KG1 (cell line): ENCODE measurements at places on chromosomes 4 and X.
A peak's percentile ranks its signal among the peaks of the same experiment; 100 is the strongest.

- no peak for DNase-seq
Observed at GRCh38 chr4:125522992-125523391, 208.2 kb downstream of the FAT4 start.

GRCh38 chr4:108052558-108053120 lies 63.0 kb downstream of the HADH start:
- no peak for DNase-seq

GRCh38 chr4:83231620-83232076 lies 53.0 kb downstream of the COQ2 start:
- no peak for DNase-seq

- no peak for DNase-seq
Observed at GRCh38 chr4:36712013-36712412, 430.6 kb downstream of the DTHD1 start.

- DNase-seq, result no peak
Observed at GRCh38 chr4:177256950-177257349, 52.7 kb upstream of the NEIL3 start.

- DNase-seq, result no peak
Observed at GRCh38 chr4:174209341-174209740, 74.1 kb downstream of the FBXO8 start.

DNA sequence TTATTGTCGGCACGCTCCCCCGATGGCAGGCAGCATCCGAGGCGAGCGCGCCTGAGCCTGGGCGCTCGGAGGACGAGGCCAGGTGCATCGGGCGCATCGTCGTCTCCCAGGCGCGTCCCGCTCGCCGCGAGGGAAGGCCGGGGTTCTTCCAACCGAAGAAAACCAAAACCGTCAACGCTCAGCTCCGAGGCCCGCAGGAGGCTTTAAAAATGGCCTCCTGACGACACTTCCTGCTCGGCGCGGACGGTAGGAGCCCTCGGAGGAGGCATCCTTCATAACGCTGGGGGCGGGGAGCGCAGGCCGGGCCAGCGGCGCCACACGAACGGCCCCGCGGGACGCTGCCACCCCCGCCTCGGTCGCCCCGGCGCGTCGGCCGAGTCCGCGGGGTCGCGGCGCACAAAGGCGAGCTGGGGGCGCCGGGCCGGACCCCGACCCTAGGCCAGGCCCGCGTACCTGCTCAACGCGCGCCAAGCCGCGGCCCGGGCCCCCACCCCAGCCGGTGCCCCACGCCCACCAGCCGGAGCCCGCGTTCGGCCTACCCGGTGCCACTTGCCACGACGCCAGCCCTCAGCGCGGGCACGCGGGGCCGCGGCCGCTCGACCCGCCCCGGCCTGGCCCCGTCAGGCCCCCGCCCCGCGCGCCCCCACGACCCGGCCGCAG lies 501 bp downstream of the ZNF518B start:
- no peak for DNase-seq

DNA sequence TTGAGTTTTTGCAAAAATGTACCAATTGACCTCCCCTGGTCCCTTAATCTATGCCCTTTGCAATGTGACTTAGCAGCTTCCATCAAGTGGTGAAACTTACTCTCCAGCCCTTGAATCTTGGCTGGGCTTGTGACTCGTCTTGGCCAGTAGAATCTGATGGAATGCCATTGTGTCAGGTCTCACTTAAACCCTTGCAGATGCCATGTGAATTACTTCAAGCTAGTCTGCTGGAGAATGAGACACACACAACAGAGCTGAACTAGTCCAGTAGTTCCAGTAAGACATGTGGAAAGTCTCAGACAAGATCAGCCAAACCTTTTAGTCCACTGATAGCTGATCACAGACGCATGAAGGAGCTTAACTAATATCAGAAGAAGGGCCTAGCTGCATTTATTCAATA lies 567.8 kb upstream of the CPEB2 start:
- no peak for DNase-seq

- DNase-seq, result no peak
Observed at GRCh38 chrX:20431486-20431885, 164.8 kb upstream of the RPS6KA3 start.

- DNase-seq, result no peak
Observed at GRCh38 chr4:159227984-159228383, 125.1 kb downstream of the RAPGEF2 start.

GRCh38 chr4:7987148-7987989 lies 47.7 kb upstream of the AFAP1 start:
- DNase-seq, result peak; percentile 70
